Adrenal gland (tissue), 19 donors: ENCODE measurements at places on chromosomes 11 and 22. TPM values are rescaled to one million over a fixed set of nuclear protein-coding genes. Genes with fewer than 3 reads are reported as not detected.

- DNase-seq: no peak
- no peak overlapping the region for H3K4me3 ChIP-seq
- no peak overlapping the region for H3K27ac ChIP-seq
These were observed 61.7 kb downstream of the CHRDL2 start for GRCh38 chr11:74669211-74670160.

C11orf97 gene
- not detected for total RNA-seq

- no peaks in the 10 kb centered on the region for H3K36me3 ChIP-seq
- no peaks in the 10 kb centered on the region for H3K27me3 ChIP-seq
- H3K27ac ChIP-seq: peak overlapping the region; percentile 77
- H3K4me1 ChIP-seq: peaks cover 32% of the 10 kb centered on the region
- H3K4me3 ChIP-seq: no peak overlapping the region
These were observed 28.0 kb upstream of the FCHSD2 start for GRCh38 chr11:73170140-73170539.

C11orf16 gene
- total RNA-seq: not detected

PARVG gene
- 8.8 TPM for total RNA-seq

DNA sequence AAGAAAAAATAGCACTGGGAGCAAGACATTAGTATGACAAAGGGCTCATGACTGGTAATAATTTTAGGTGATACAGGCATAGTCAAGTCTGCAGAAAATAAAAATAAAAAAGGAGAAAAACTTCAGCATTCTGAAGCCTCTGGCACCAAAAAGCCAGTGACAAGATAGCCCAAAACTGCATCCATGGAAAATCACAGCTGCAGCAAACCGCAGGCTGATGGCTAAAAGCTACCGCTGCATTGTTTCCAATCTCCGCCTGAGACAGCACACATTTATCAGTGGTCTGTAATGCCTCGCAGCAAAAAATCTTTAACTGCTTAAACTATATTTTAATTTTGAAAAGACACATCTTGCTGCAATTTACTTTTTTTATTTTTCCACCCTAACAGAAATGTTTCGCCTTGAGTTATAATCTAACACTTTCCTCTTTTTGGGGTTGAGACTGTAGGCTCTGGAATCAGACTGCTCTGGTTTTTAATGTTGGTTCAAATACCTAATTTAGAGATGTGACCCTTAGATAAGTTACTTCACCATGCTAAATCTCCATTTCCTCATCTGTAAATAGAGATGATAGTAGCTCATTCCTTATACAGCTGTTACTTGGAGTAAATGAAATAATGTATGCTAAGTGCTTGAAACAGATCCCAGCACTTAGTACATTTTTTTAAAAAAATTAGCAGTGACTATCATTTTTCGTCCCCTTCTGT, 42.0 kb upstream of the FIBIN start:
- H3K27ac ChIP-seq: no peak overlapping the region
- H3K4me3 ChIP-seq: no peak overlapping the region
- H3K4me1 ChIP-seq: no peaks in the 10 kb centered on the region
- no peak for DNase-seq

DNA sequence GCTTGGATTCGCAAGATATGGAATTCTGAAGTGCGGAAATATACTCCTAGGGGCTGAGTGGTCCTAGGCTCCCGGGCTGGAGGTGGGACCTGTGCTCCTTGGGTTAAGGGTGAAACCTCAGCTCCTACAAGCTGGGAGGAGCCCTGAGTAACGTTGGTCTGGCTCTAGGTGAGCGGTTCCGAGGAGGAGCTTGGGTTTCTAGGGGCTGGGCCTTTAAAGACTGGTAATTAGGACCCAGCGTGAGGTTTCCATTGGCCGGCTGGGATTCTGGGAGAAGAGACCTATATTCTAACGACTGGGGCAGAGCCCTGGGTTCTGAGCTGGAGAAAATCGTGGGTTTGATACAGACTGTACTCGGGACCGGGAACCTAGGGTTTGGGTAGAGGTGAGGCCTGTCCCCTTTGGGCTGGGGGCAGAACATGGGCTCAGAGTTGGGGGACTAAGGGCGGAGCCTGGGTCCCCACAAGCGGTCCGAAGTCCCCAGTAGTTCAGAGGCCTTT, 882 bp upstream of the MAP4K2 start:
- H3K4me3 ChIP-seq: peak overlapping the region; percentile 77
- H3K27me3 ChIP-seq: no peaks in the 10 kb centered on the region
- peak overlapping the region; percentile 87 for H3K27ac ChIP-seq
- H3K36me3 ChIP-seq: no peaks in the 10 kb centered on the region

TCN1 gene
- not detected for total RNA-seq

DNA sequence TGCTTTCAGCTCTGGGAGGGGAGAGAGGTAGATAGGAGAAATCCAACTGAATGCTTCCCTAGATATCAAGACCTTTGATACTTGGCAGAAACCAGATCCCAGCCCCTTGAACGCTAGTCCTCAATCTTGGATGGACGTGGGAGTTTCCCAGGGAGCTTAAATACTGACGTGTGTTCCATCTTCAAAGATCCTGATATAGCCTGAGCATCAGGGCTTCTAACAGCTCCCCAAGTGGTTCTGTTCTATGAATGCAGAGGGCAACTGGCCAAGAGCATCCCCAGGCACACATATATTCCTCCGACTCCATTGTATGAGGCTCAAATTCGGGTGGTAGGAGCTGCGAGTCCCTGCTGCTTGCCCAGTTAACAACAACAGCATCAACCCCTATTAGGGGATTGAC, 8.7 kb upstream of the ACCS start:
- no peaks in the 10 kb centered on the region for H3K36me3 ChIP-seq
- no peak overlapping the region for H3K27ac ChIP-seq
- no peak overlapping the region for H3K4me3 ChIP-seq
- no peak for DNase-seq
- H3K27me3 ChIP-seq: no peaks in the 10 kb centered on the region
- no peaks in the 10 kb centered on the region for H3K4me1 ChIP-seq

- no peaks in the 10 kb centered on the region for H3K36me3 ChIP-seq
- no peaks in the 10 kb centered on the region for H3K27me3 ChIP-seq
- no peak overlapping the region for H3K4me3 ChIP-seq
- H3K27ac ChIP-seq: no peak overlapping the region
- no peak for DNase-seq
These were observed 25.9 kb downstream of the PIWIL4 start for GRCh38 chr11:94593030-94593429.

USP2 gene
- 28.7 TPM for total RNA-seq

RCOR2 gene
- 1.2 TPM for total RNA-seq

- H3K36me3 ChIP-seq: no peaks in the 10 kb centered on the region
- no peak overlapping the region for H3K27ac ChIP-seq
- H3K4me1 ChIP-seq: peaks cover 16% of the 10 kb centered on the region
- no peak overlapping the region for H3K4me3 ChIP-seq
These were observed 66.7 kb downstream of the SYN3 start for GRCh38 chr22:32991353-32992101.

GRCh38 chr11:120601536-120601935, 90.0 kb downstream of the GRIK4 start:
- peaks cover 7% of the 10 kb centered on the region for H3K4me1 ChIP-seq
- H3K27ac ChIP-seq: no peak overlapping the region
- no peak for DNase-seq
- no peak overlapping the region for H3K4me3 ChIP-seq
- H3K27me3 ChIP-seq: no peaks in the 10 kb centered on the region

GAL3ST3 gene
- 0.41 TPM for total RNA-seq

- peak; percentile 13 for DNase-seq
- H3K4me3 ChIP-seq: no peak overlapping the region
- H3K36me3 ChIP-seq: no peaks in the 10 kb centered on the region
- H3K27me3 ChIP-seq: no peaks in the 10 kb centered on the region
- no peak overlapping the region for H3K27ac ChIP-seq
These were observed 27.3 kb upstream of the MUC5AC start for GRCh38 chr11:1130276-1131032.

DNA sequence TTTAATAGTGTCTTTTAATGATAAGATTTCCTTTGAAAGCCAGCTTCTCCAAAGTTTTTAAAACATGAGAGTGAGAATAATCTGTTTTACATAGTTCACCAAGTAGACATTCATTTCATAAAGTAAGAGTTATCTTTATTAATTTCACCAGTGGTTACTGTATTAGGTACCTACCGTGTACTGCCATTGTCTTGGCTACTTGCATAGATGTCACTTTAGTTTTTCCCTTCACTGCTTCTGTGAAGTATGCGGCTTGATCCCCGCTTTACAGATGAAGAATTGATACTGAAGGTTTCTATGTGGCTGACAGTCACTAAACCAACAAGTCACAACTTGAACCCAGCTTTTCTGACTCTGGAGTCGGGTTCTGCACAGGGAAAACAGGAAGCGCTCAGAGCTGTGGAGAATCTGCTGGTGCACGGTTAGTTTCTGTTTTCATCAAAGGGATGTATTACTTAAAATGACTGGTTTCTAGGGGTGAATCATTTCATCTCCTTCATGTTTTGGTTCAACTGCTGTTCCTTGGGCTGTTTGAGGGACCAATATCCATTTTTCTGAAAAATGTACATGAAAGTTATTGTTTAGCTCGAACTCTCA, 39.3 kb upstream of the MYO18B start:
- H3K27ac ChIP-seq: no peak overlapping the region
- H3K27me3 ChIP-seq: no peaks in the 10 kb centered on the region
- H3K4me1 ChIP-seq: peaks cover 12% of the 10 kb centered on the region
- no peak overlapping the region for H3K4me3 ChIP-seq
- H3K36me3 ChIP-seq: peaks cover 3% of the 10 kb centered on the region

DNA sequence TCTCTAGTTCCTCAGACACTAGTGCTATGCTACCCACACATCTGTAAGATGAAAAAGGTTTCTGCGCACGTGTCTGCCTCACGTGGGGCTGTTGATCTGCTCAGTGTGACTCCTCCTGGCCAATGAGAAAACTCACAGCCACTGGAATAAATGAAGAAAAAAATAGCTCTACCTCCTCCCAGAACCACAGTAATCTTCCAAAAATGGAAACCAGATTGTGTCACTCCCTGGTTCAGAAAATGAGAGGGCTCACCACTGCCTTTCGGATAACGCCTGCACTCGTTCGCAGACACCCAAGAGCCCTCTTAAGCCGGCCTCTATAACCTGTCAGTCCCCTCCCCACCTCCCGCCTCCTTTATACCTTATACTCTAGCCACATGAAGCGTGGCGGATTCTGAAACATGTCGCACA, 5.1 kb downstream of the APBB1 start:
- H3K4me1 ChIP-seq: peaks cover 7% of the 10 kb centered on the region
- no peak for DNase-seq
- no peaks in the 10 kb centered on the region for H3K27me3 ChIP-seq
- peaks cover 18% of the 10 kb centered on the region for H3K36me3 ChIP-seq
- no peak overlapping the region for H3K27ac ChIP-seq
- H3K4me3 ChIP-seq: no peak overlapping the region
